ENCODE measurements at places on chromosomes 2 and 18.

DNA sequence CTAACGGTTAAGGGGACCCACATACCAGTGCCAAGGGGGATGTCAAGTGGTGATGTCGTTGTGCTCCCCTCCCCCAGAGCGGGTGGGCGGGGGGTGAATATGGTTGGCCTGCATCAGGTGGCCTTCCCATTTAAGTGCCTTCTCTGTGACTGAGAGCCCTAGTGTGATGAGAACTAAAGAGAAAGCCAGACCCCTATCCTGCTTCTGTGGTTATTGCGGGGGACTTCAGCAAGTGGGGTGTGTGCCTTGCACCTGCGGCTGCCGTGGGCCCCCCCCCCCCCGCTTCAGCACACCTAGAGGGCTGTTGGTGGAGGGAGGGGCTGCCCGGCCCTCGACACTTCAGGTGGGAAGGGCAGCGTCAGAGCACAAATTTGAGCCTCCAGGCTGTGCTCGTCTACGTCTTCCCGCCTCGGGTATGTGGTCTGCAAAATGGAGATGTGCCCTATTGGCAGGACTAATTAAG is 6.1 kb downstream of the CTDSP1 start:
- DNase-seq, result no peak

- no peak for DNase-seq
Measured at GRCh38 chr18:7466190-7466589, 100.9 kb upstream of the PTPRM start.

DNA sequence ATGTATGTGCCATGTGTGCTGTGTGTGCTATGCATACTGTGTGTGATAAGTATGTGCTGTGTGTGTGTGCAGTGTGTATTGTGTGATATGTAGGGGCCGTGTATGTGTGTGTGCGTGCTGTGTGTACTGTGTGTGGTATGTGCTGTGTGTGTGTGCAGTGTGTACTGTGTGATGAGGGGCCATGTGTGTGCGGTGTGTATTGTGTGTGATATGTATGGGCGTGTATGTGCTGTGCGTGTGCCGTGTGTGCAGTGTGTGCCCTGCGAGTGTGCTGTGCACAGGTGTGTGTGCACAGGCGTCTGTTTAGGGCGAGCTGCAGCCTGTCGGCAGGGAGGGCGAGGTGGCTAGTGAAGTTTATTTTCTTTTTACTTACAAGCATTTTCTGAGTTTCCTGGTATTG is 16.1 kb downstream of the SNORC start:
- no peak for DNase-seq

GRCh38 chr2:150624001-150624401 is 136.5 kb upstream of the RND3 start:
- no peak for DNase-seq

- DNase-seq, result no peak
Measured at GRCh38 chr18:27871726-27872125, 305.2 kb downstream of the CDH2 start.

GRCh38 chr18:54888378-54888777 is 60.1 kb downstream of the RAB27B start:
- DNase-seq, result no peak

- peak; percentile 8 for DNase-seq
Measured at GRCh38 chr2:74703373-74703772, 49.3 kb downstream of the SEMA4F start.

- no peak for DNase-seq
Measured at GRCh38 chr2:70214953-70215549, 24.2 kb upstream of the C2orf42 start.

DNA sequence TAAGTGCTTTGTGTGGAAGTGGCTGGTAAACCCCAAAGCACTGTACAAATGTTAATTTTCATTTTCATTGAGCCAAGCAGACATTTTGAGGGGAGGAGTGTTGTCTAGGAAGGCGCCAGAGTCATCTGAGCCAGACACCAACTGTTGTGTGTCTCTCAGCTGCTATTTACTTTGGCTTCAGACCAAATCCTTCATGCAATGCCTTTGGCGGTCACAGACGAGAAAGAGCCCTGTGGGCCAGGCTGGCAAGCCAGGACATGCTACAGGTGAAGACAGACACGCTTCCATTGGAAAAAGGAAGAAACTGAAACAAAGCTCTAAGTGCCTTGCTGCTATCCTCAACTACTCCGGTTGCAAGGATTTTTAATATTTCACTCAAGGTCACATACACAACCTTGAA is 115.4 kb upstream of the CDC42EP3 start:
- DNase-seq, result no peak

DNA sequence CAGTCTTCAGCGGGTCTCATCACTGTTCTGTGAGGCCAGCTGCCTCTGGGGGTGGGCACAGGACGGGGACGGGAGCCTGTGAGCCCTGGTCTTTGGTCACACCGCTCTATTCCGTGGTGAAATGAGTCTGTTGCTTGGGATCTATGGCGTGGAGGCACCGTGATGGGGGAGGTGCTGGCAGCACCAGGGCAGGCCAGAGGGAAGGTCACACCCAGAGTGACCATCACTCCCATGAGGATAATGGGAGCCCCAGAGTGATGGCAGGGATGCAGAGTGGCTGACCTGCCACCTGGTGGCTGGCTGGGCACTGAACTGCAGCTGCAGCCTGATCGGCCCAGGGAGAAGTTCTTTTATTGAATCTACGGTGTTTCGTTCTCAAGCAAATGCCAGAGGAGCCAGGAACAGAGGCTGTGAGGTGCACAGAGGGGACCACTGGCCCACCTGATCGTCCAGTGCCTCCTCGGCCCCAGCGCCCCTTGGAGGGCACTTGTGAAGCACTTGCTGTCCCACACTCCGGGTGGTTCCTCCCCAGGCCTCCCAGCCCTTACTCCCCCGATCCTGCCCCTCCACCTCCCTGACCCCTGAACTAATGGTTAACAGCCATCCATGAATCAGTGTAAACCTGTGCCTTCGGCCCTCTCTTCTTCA is 17.9 kb downstream of the KCNIP3 start:
- DNase-seq, result peak; percentile 36

DNA sequence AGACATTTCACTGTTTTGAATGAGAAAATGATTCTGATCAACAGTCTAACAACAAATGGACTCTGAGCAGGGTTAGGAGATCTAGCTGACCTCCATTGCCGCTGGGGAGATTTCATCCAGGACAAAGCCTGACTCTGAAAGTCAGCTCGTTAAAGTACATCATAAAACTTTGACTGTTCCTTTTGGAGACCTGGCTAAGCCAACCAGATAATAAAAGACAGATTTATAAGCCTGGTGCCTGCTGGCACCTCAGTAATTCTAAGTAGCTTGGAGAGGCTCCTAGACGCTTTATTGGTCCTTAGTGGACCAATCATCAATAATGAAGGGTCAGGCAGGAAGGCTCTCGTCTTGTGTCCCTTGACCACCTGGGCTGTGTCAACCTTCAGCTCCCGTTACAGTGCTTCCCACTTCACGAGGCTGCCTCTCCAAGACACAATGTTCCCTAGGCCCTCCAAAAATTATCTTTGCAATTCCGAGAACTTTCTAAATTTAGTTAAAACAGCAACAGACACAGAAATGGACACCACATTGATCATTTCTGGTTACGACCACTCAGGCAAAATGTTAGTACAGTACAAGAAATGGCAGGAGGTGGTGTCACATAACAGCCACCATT is 47.9 kb upstream of the PMAIP1 start:
- DNase-seq, result no peak

- no peak for DNase-seq
Measured at GRCh38 chr2:134586326-134586965, 132.4 kb downstream of the TMEM163 start.

GRCh38 chr2:153519257-153519875 is 40.8 kb upstream of the RPRM start:
- DNase-seq, result peak; percentile 56

DNA sequence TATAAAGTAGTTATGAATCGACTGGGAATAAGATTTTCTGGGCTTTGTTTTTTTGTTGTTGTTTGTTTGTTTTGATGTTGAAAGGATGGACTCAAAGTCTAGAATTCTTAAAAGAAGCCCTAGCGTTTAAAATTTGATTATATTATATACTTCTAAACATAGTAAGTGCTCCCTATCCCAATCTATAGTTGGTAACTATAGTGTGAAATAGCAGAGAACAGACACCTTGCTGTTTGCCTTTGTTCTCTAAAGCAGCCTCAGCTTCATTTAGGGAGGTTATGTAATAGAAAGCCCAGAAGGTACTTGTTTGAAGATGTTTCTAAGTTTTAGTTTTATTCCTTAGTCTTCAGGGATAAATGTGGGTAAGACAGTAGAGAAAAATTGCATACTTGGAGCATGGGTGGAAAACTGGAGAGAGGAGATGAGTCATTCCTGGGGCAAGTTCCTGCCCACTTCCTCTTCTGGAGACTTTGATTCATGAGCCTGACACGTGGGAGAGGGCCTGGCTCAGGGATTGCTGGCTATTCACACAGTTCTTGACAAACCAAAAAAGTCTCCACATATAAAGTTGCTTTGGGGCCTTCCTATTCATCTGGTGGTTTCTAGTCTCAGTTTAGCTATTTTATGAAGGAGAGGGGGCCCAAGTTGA is 131.9 kb downstream of the MYO1B start:
- DNase-seq, result peak; percentile 94

GRCh38 chr2:142892715-142893114 is 15.3 kb downstream of the KYNU start:
- DNase-seq, result no peak

DNA sequence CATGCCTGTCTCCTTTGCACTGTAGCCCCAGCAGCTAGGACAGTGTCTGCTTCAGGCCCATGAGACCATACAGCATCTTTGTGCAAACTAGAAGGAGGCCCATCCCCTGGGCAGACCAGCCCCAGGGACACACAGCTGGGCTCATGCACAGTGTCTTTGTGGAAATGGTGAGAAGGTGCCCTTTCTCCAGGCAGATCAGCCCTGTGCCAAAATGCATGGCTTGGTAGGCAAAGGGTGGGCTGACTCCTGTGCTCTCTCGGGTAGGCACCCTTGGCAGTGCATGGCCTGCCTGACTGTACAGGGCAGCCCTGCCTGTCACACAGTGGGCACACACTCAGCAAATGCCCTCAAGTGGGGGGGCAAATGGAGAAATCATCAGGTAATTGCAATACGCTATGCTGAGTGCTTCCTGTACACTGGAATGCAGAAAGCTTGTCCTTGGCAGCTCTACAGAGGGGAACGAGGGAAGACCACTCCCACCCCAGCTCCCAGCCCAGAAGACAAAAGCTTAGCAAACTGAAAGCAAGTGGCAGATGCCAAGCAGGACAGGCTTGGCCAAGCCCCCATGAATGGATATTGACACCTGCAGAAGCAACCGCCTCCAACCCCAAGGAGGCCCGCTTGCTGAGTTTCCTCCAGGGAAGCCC is 21.6 kb downstream of the TNS1 start:
- DNase-seq, result no peak

DNA sequence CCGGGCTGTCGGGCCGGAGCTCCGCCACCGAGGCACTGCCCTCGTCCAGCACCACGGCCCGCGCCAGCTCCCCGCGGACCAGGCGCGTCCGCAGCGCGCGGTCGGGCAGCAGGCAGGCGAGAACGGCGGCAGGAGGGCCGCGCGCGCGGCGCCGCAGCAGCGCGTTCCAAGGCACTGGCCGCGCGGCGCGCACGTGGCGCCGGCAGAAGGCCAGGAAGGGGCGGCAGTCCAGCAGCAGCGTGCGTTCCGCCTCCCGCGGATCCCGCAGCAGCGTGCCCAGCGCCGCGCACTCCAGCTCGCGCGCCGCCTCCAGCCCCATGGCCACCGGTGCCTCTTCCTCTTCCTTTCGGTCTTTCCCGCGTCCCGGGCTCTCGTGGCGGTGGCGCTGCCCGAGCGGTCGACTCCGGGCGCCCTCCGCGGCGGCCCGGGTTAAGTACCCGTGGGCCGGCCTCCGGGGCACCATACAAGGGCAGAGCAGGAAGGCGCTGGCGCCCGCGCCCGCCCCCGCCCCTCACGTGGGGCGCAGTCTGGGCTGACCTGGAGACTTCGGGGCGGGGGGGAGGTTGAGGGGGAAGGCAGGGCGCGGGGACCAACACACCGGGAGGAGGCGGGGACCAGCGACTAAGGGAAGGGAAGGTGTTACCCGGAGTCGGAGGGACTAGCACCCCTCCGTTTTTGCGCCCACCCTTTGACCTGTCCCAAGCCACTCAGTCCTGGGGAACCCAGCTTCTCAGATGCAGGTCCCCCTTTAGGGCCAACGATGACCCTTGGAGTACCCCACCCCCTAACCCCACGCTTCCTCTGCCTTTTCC is at the start of gene DUSP2:
Gene DUSP2 (minus strand): TSS at position 405 of the 812 bp plus-strand sequence. CDS start 86 bp downstream, at position 319.
- DNase-seq, result peak; percentile 69

DNA sequence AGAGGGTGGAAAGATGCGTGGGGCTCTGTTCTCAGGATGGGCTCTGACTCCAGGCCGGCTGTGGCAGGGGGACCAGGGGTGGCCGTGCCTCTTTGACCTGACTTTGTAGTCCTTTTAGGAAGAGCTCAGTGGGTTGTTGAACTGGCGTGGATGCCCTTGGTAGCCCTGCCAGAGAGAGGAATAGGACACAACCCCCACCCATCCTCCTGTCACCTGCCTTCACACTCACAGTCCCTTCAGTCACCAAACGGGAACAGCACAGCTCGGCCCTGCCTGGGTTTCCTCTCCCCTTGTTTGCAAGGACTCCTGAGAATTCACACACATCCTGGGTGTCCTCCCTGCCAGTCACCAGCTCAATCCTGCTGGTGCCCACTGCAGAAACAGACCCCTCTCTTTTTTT is 20.1 kb upstream of the MRPL33 start:
- no peak for DNase-seq

- DNase-seq, result peak; percentile 96
Measured at GRCh38 chr18:74013955-74014354, 133.7 kb downstream of the FBXO15 start.

DNA sequence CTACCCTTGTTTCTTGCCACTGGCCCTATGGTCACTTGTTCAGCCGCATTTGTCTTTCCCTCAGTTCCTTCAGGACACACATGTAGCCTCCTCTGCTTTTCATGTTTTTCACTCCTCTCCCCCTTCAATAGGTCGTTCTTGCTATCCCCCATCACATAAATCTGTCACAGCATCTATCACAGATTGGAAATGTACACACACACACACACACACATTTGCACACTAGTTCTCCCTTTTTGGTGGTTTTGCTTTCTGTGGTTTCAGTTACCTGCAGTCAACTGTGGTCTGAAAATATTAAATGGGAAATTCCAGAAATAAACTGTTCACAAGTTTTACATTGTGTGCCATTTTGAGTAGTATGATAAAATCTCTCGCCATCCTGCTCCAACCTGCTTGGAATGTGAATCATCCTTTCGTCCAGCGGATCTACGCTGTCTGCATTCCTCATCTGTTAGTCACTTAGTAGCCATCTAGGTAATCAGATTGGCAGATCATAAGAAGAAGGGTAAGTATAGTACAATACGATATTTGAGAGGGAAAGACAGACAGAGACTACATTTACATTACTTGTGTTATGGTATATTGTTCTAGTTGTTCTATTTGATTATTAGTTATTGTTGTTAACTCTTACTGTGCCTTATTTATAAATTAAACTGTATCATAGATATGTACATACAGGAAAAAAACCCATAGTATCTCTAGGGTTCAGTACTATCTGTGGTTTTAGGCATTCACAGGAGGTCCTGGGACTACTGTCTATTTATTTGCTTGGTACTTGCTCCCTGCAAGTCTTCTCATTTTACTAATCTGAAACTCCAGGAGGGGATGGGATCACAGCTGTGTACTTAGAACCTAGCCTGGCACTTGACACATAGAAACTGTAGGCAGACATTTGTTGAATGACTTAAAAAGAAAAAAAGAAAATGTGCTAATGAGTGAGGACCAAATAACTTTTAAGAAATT is 86.1 kb upstream of the PNPT1 start:
- peak; percentile 83 for DNase-seq
